ENCODE measurements at places on chromosomes 6 and 20. TPM values are rescaled to one million over a fixed set of nuclear protein-coding genes. Genes with fewer than 3 reads are reported as not detected.

Gene AKAP12
- total RNA-seq, result 3.8 TPM

Gene SLC26A8
- total RNA-seq, result not detected

Gene SLC22A23
- total RNA-seq, result 0.90 TPM

Gene ADTRP
- 24.1 TPM for total RNA-seq

Gene COL21A1
- total RNA-seq, result not detected

Gene FNDC11
- total RNA-seq, result 0.61 TPM

Gene RCAN2
- total RNA-seq, result 5.4 TPM

Gene LGSN
- not detected for total RNA-seq

Gene CDH4
- 0.10 TPM for total RNA-seq

Gene RXRB
- 41.4 TPM for total RNA-seq

Gene TINAG
- not detected for total RNA-seq

- H3K27me3 ChIP-seq, result no peaks in the 10 kb centered on the region
- DNase-seq, result no peak
- no peak overlapping the region for H3K27ac ChIP-seq
- no peak overlapping the region for H3K4me3 ChIP-seq
Measured at GRCh38 chr20:14335052-14335451, 2.4 kb downstream of the FLRT3 start.

- peaks cover 20% of the 10 kb centered on the region for H3K4me1 ChIP-seq
- H3K27ac ChIP-seq, result no peak overlapping the region
- H3K36me3 ChIP-seq, result peaks cover 2% of the 10 kb centered on the region
- no peak overlapping the region for H3K4me3 ChIP-seq
- DNase-seq, result no peak
- H3K27me3 ChIP-seq, result no peaks in the 10 kb centered on the region
Measured at GRCh38 chr6:108648191-108648590, 87.5 kb downstream of the FOXO3 start.

DNA sequence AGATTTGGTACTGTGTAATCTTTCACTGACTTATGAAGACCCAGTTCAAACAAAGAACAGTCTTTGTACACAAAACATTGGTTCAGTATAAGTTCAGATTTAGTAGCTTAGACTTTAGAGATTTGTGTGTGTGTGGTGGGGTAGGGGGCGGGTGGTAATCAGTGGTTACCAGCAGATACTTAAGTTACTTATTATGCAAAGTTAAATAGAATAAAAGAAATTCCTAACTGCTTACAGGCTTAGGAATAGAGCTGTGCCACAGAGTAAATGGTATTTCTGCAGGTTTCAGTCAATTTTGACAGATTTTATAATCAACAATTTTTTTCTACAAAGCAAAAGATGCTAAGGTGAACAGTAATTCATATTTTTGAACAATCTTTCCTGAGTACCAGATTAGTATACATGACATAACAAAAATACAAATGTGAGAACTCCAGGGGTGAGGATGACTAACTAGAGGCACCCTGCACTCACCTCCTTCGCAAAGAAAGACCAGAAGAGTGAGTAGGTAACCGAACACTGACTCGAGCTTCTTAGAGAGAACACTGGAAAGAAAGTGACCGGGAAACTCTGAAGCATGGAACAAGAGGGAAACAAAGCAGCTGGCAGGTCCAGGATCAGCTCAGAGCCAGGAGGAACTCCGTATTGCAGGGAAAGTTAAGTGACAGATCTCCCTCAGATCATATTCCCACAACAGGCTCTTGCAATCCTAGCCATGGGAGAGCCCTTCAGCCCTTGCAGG is 560.6 kb downstream of the COL12A1 start:
- H3K27me3 ChIP-seq, result no peaks in the 10 kb centered on the region
- H3K4me1 ChIP-seq, result no peaks in the 10 kb centered on the region
- no peaks in the 10 kb centered on the region for H3K36me3 ChIP-seq
- DNase-seq, result no peak
- no peak overlapping the region for H3K27ac ChIP-seq

- H3K27me3 ChIP-seq, result peaks cover 3% of the 10 kb centered on the region
- no peak for DNase-seq
- no peak overlapping the region for H3K27ac ChIP-seq
- H3K4me3 ChIP-seq, result no peak overlapping the region
- H3K4me1 ChIP-seq, result peaks cover 5% of the 10 kb centered on the region
Measured at GRCh38 chr6:168369786-168370185, 50.2 kb upstream of the DACT2 start.

DNA sequence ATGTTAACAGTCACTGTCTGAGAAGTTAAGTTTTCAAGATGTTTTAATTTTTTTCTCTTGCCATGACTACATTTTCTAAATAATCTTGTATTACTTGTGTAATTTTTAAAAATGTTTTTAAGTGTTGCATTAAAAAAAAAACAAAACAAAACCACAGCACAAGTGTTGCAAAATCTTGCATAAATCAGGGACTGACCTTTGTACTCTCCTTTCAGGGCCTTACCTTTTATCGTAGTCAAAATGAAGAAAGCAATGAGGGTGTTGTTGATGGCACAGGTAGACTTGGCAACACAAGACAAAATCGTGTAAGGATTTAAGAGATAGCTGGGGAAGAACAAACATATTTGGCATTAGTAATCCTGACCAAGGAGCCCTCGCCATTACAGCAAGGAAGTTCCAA is 42.5 kb downstream of the PIGU start:
- no peaks in the 10 kb centered on the region for H3K4me1 ChIP-seq
- peaks cover 28% of the 10 kb centered on the region for H3K36me3 ChIP-seq
- H3K4me3 ChIP-seq, result no peak overlapping the region
- no peaks in the 10 kb centered on the region for H3K27me3 ChIP-seq
- no peak for DNase-seq

- H3K27me3 ChIP-seq, result no peaks in the 10 kb centered on the region
- H3K36me3 ChIP-seq, result peaks cover 45% of the 10 kb centered on the region
- peaks cover 5% of the 10 kb centered on the region for H3K4me1 ChIP-seq
- no peak overlapping the region for H3K4me3 ChIP-seq
- no peak overlapping the region for H3K27ac ChIP-seq
- DNase-seq, result no peak
Measured at GRCh38 chr6:45533386-45533785, 155.7 kb upstream of the SUPT3H start.

DNA sequence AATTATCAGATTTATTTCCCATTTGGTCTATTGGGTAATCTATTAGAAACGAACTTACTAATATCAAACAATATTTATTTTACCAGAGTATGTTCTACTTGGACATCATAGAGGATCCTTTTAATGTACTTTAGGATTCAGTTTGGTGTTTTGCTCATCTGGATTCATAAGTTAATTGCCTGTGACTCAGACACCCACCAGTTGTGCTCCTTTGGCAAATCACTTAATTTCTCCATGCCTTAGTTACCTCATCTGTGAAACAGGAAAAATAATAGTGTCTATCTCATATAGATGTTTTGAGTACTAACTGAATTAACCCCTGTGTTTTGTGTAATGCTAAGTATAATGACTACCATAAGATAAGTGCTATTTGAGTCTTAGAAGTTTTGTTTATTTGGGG is 292.1 kb downstream of the LAMA2 start:
- DNase-seq, result no peak
- H3K4me3 ChIP-seq, result no peak overlapping the region
- peaks cover 10% of the 10 kb centered on the region for H3K27me3 ChIP-seq
- no peaks in the 10 kb centered on the region for H3K36me3 ChIP-seq

GRCh38 chr6:82246802-82247504 is 591 bp downstream of the IBTK start:
- H3K27ac ChIP-seq, result peak overlapping the region; percentile 90
- H3K4me3 ChIP-seq, result peak overlapping the region; percentile 89
- H3K4me1 ChIP-seq, result peaks cover 31% of the 10 kb centered on the region
- peaks cover 8% of the 10 kb centered on the region for H3K36me3 ChIP-seq

GRCh38 chr6:104095661-104096416 is 763.9 kb downstream of the HACE1 start:
- no peaks in the 10 kb centered on the region for H3K4me1 ChIP-seq
- H3K36me3 ChIP-seq, result no peaks in the 10 kb centered on the region
- no peak overlapping the region for H3K4me3 ChIP-seq
- H3K27ac ChIP-seq, result no peak overlapping the region
- DNase-seq, result no peak
- H3K27me3 ChIP-seq, result no peaks in the 10 kb centered on the region

GRCh38 chr6:87401832-87402231 is 5.9 kb upstream of the CFAP206 start:
- H3K4me1 ChIP-seq, result no peaks in the 10 kb centered on the region
- H3K27ac ChIP-seq, result no peak overlapping the region
- H3K27me3 ChIP-seq, result peaks cover 5% of the 10 kb centered on the region
- H3K36me3 ChIP-seq, result no peaks in the 10 kb centered on the region

GRCh38 chr20:38804682-38805501 is 605 bp upstream of the PPP1R16B start:
- peaks cover 45% of the 10 kb centered on the region for H3K4me1 ChIP-seq
- peaks cover 28% of the 10 kb centered on the region for H3K36me3 ChIP-seq
- peak; percentile 87 for DNase-seq
- no peaks in the 10 kb centered on the region for H3K27me3 ChIP-seq

GRCh38 chr6:131998255-131998982 is 47.2 kb upstream of the CCN2 start:
- DNase-seq, result no peak
- no peaks in the 10 kb centered on the region for H3K4me1 ChIP-seq
- H3K27ac ChIP-seq, result no peak overlapping the region
- no peak overlapping the region for H3K4me3 ChIP-seq

DNA sequence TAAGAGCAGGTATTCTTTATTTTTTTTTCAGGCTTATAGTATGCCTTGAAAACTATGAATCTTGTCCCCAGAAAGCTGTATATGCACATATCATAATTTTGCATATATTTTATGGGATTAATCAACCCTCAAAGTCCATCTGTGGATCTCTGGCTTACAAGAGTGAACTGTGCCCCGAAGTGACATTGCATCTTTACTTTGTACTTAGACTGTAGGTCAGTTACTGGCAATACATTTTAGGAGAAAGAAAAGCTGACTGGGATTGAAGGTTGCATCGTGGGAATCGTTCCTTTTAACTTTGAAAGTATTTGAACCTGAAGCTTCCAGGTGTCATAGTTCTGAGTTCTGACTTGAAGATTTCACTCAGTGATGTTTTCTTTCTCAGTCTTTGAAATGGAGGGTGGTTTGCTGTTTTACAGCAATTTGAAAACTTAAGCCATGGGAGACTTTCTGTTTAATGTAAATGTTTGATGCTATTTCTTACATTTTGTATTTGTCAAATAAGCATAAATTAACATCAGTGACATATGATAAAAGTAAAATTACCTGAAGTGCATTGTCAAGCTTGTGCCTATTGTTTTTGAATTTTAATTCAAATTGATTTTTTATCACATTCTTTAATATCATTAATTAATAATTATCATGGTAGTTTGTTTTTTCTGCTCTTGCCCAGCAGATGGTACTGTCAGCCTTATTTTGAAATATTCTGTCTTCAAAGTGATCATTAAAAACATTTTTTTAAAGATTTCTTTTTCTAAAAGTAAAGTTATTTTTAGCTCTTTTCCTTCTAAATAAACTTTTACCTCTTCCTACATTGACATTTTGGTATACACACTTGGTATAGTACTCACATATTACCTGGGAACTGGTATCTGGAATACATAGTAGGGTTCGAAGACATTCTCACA is 29.0 kb downstream of the L3MBTL3 start:
- peaks cover 11% of the 10 kb centered on the region for H3K36me3 ChIP-seq
- no peaks in the 10 kb centered on the region for H3K4me1 ChIP-seq
- H3K27ac ChIP-seq, result no peak overlapping the region
- DNase-seq, result no peak
- H3K27me3 ChIP-seq, result no peaks in the 10 kb centered on the region
- H3K4me3 ChIP-seq, result no peak overlapping the region

GRCh38 chr6:6810727-6811126 is 222.2 kb downstream of the LY86 start:
- no peaks in the 10 kb centered on the region for H3K36me3 ChIP-seq
- DNase-seq, result peak; percentile 31
- peak overlapping the region; percentile 51 for H3K4me3 ChIP-seq
- H3K27me3 ChIP-seq, result peaks cover 5% of the 10 kb centered on the region

GRCh38 chr6:33052627-33053026 is 20.8 kb downstream of the HLA-DPA1 start:
- no peaks in the 10 kb centered on the region for H3K36me3 ChIP-seq

GRCh38 chr6:84422380-84422968 is 195.0 kb upstream of the CEP162 start:
- no peaks in the 10 kb centered on the region for H3K36me3 ChIP-seq
- no peaks in the 10 kb centered on the region for H3K27me3 ChIP-seq
- H3K4me1 ChIP-seq, result no peaks in the 10 kb centered on the region
- peak; percentile 23 for DNase-seq
- no peak overlapping the region for H3K4me3 ChIP-seq
- H3K27ac ChIP-seq, result no peak overlapping the region

DNA sequence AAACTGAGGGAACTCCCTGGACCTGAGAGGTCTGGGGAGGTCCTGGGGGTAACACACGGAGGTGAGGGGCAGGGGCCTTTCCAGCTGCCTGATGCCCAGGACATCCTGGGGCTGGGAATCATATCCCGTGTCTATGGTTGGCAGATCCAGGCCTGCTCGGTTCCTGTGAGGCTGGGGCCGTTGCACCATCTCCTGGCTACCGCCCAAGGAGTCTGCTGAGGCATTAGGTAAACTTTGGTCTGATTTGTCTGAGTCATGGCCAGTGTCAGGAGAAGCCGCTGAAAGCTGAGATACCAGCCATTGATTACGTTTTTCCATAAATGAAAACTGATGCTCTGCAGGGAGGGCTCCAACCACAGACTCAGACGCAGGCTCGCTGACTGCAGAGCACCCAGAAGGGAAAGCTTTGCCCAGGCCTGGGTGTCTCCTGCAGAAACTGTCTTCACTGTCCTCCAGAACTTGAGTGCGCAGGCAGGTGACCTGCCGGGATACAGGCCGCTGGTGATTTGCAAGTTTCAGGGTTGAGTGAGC is 14.2 kb downstream of the TRAF3IP2 start:
- DNase-seq, result no peak
- H3K4me1 ChIP-seq, result peaks cover 26% of the 10 kb centered on the region
- no peaks in the 10 kb centered on the region for H3K27me3 ChIP-seq

DNA sequence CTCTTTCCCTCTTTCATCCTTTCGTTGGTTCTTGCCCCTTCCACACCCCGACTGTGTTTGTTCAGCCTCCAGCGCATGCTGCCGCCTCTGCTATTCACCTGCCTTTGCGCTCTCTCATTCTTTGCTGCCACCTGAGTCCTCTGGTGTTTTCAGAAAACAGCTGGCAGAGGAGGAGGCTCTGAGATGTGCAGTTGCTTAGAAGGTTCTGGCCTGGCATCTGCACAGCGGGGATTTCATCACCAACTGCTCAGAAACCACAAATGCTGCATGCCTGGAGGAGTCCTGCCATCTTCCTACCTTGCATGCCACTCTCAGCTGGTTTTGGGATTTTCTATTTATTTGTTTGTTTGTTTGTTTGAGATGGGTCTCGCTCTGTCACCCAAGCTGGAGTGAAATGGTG is 39.2 kb upstream of the CLDN20 start:
- H3K27me3 ChIP-seq, result peaks cover 2% of the 10 kb centered on the region
- H3K27ac ChIP-seq, result peak overlapping the region; percentile 75
- DNase-seq, result peak; percentile 14
- no peak overlapping the region for H3K4me3 ChIP-seq
- peaks cover 17% of the 10 kb centered on the region for H3K4me1 ChIP-seq

- DNase-seq, result no peak
- no peaks in the 10 kb centered on the region for H3K27me3 ChIP-seq
- no peak overlapping the region for H3K27ac ChIP-seq
- H3K4me3 ChIP-seq, result no peak overlapping the region
Measured at GRCh38 chr20:36480456-36481048, 60.8 kb upstream of the MYL9 start.

- H3K27ac ChIP-seq, result no peak overlapping the region
- no peak for DNase-seq
- no peaks in the 10 kb centered on the region for H3K36me3 ChIP-seq
Measured at GRCh38 chr6:139857143-139857542, 482.7 kb upstream of the CITED2 start.

GRCh38 chr6:44659726-44660125 is 272.2 kb downstream of the CDC5L start:
- no peaks in the 10 kb centered on the region for H3K36me3 ChIP-seq
- no peak for DNase-seq
- no peaks in the 10 kb centered on the region for H3K27me3 ChIP-seq
- H3K27ac ChIP-seq, result no peak overlapping the region
- peaks cover 10% of the 10 kb centered on the region for H3K4me1 ChIP-seq

All from activated CD4-positive, alpha-beta memory T cell treated with anti-CD3 and anti-CD28 coated beads for 36 hours (primary cell).